Frontal cortex (tissue), 4 donors: ENCODE measurements at places on chromosomes 2 and 18. TPM values are rescaled to one million over a fixed set of nuclear protein-coding genes. Genes with fewer than 3 reads are reported as not detected.

Gene TRIM43
- total RNA-seq = not detected

Gene POTEI
- under 0.01 TPM for total RNA-seq

DNA sequence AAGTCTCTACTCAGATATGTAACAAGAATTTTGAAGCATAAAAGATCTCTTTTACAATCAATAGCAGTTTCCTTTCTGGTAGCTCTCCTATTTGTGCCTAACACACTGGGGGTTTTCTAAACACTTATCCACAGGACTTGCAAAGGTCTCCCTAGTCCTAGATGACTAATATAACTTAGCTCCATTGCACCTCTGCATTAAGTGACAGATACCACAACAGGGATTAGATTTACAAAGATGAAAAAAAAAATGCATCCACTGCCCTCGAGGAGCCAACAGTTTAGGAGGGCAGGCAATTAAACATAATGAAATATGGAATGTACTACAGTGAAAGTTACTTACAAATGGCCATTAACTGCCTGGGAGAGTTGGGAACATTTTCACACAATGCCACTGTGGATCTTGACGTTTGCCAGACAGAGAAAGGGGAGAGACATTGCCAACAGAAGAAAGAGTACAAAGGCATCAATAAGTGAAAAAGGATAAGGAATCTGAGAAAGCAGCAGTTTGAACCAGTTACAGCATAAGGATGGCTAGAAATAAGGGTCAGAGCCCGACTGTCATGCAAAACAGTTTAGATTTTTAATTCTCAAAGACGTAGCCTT lies 14.3 kb downstream of the PPP3R1 start:
- DNase-seq = no peak

GRCh38 chr18:58776084-58776483 lies 88.6 kb upstream of the ZNF532 start:
- DNase-seq = no peak

DNA sequence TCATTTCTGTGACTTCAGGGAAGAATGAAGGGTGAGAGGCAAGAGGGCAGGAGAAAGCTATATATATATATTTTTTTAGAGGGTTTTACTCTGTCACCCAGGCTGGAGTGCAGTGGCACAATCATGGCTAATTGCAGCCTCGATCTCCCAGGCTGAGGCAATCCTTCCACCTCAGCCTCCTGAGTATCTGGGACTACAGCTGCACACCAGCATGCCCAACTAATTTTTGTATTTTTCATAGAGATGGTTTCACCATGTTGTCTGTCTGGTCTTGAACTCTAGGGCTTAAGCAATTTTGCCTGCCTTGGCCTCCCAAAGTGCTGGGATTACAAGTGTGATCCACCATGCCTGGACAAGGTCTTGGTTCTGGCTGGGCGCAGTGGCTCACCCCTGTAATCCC lies 3.4 kb downstream of the ATIC start:
- DNase-seq = no peak
